Astrocyte (in vitro differentiated cells and primary cell): ENCODE measurements at places on chromosomes 5 and 9. TPM values are rescaled to one million over a fixed set of nuclear protein-coding genes. Genes with fewer than 3 reads are reported as not detected.

DNA sequence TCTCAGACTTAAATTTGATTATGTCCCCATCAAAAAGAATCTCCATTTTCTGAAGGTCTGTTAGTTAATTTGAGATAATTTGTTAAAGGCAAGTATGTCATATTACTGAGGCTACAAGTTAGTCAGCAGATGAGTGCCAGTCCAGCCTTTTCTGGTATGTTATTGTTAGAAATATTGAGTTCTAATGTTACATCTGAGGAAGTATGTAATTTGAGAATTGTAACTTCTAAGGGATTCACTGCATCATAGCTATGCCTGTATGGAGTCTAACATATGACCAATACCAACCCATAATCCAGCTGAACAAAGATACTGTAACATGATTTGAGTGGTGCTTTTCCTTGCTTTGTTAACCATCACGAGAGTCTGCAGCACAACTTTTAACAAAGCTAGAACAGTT, 13.9 kb downstream of the SLC23A1 start:
- H3K27ac ChIP-seq, result peak overlapping the region; percentile 32
- H3K27me3 ChIP-seq, result no peaks in the 10 kb centered on the region
- peaks cover 13% of the 10 kb centered on the region for H3K4me1 ChIP-seq
- no peak overlapping the region for H3K4me3 ChIP-seq
- H3K36me3 ChIP-seq, result peaks cover 21% of the 10 kb centered on the region

- no peak for DNase-seq
- H3K4me1 ChIP-seq, result no peaks in the 10 kb centered on the region
- H3K27ac ChIP-seq, result no peak overlapping the region
- no peaks in the 10 kb centered on the region for H3K36me3 ChIP-seq
- H3K4me3 ChIP-seq, result no peak overlapping the region
These were observed 23.5 kb downstream of the CPEB4 start for GRCh38 chr5:173911623-173912022.

DNA sequence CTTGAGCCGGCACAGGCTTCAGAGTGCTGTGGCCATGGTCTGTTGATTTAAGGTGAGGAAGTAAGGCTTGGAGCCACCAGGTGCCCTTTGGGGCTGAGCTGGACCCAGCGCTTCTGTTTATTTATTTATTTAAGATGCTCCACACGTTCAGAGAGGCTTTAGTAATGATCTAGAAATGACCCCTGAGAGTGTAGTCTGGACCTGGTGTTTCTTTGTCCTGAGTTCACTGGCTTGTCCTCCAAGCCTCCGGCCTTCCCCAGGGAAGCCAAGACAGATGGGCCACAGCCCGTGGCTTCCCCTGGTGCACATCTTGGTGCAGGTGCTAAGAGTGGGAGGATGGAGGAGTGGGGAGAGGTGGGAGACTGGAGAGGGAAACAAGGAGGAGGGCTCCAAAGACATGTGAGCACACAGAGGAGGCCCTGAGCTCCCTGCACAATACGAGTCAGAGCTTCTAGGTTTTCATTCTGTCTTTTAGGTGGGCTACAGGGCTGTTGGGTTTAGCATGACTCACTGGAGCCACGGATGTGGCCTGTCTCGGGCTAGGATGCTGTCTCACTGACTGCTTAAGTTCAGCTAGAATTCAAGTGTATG, 56.9 kb downstream of the AHRR start:
- H3K4me1 ChIP-seq, result peaks cover 38% of the 10 kb centered on the region
- H3K4me3 ChIP-seq, result no peak overlapping the region
- no peaks in the 10 kb centered on the region for H3K36me3 ChIP-seq
- H3K27me3 ChIP-seq, result no peaks in the 10 kb centered on the region
- DNase-seq, result peak; percentile 72

- H3K36me3 ChIP-seq, result no peaks in the 10 kb centered on the region
- peak overlapping the region; percentile 34 for H3K27ac ChIP-seq
- DNase-seq, result peak; percentile 41
- H3K4me1 ChIP-seq, result peaks cover 4% of the 10 kb centered on the region
- H3K27me3 ChIP-seq, result no peaks in the 10 kb centered on the region
- no peak overlapping the region for H3K4me3 ChIP-seq
These were observed 499.1 kb upstream of the MPDZ start for GRCh38 chr9:13778631-13779030.

- no peaks in the 10 kb centered on the region for H3K27me3 ChIP-seq
- H3K4me3 ChIP-seq, result no peak overlapping the region
- H3K27ac ChIP-seq, result no peak overlapping the region
- no peaks in the 10 kb centered on the region for H3K4me1 ChIP-seq
- peak; percentile 69 for DNase-seq
These were observed 30.2 kb downstream of the AFAP1L1 start for GRCh38 chr5:149301744-149302380.

- no peaks in the 10 kb centered on the region for H3K36me3 ChIP-seq
- H3K27me3 ChIP-seq, result no peaks in the 10 kb centered on the region
- no peak overlapping the region for H3K27ac ChIP-seq
- H3K4me1 ChIP-seq, result no peaks in the 10 kb centered on the region
- no peak overlapping the region for H3K4me3 ChIP-seq
These were observed 547.0 kb upstream of the COX7C start for GRCh38 chr5:86070719-86071118.

DNA sequence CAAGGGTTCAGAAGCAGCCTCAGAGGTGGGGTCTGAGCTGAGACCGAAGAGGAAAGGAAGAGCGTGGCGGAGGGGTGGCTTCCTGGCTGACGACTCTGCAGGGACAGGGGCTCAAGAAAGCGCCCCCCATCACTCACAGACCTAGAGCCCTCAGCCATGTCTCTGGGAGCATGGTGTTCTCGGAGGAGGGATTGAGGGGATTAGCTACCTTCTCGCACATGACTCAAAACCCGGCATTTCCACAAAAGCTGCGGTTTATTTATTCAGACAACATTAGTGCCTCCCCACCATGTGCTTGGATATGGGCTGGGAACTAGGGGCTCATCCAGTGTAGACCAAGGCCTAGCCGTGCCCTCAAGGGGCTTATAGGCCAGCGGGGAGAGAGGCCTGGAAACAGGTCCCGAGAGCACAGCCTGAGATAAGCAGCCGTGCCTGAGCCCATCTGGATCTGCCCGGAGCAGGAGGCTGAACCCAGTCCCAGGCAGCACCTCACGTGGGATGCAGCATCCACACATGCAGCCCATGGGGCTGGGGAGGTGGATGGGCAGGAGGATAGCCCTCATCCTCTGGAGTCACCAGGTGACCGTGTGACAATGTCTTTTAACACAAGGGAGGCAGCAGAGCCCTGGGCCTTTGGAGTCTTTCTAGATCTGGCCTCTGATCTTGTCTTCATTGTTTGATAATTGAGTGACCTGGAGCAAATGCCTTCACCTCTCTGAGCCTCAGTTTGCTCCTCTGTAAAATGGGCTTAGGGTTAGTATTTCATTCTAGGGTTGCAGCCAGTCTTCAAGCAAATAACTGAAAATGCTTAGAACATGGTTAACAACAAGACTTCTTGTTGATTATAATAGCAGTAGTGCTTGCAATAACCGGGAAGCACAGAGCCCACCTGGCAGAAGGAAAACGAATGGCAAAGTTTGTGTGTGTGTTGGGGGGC, 878 bp upstream of the HMCN2 start:
- no peak overlapping the region for H3K4me3 ChIP-seq
- DNase-seq, result no peak
- H3K27ac ChIP-seq, result no peak overlapping the region
- H3K36me3 ChIP-seq, result no peaks in the 10 kb centered on the region
- H3K27me3 ChIP-seq, result peaks cover 67% of the 10 kb centered on the region
- peaks cover 2% of the 10 kb centered on the region for H3K4me1 ChIP-seq

The ZNF608 gene
- total RNA-seq, result 57.3 and 61.5 TPM in 2 replicates

The PCDHGA6 gene
- 0.22 and 0.41 TPM in 2 replicates for total RNA-seq

DNA sequence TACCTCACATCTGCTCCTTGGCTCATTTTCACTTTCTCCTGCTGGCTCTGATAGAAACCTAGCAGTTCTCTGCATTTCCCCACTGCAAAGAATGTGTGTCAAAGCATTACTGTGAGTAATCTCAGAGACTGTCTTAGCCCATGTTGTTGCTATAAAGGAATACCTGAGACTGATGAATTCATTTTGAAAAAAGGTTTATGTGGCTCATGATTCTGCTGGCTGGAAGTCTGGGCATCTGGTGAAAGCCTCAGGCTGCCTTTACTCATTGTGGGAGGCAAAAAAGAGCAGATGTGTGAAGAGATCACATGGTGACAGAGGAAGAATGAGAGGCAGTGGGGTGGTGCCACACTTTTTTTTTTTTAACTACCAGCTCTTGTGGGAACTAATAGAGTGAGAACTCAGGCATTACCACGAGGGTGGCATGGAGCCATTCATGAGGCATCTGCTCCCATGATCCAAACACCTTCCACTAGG, 191.6 kb upstream of the CTNND2 start:
- peak; percentile 4 for DNase-seq
- H3K27me3 ChIP-seq, result no peaks in the 10 kb centered on the region
- no peak overlapping the region for H3K27ac ChIP-seq
- no peaks in the 10 kb centered on the region for H3K36me3 ChIP-seq
- H3K4me3 ChIP-seq, result no peak overlapping the region

- peaks cover 3% of the 10 kb centered on the region for H3K27me3 ChIP-seq
- DNase-seq, result no peak
- no peak overlapping the region for H3K27ac ChIP-seq
- no peaks in the 10 kb centered on the region for H3K36me3 ChIP-seq
These were observed 22.2 kb upstream of the CER1 start for GRCh38 chr9:14744768-14745167.

The LPAR1 gene
- total RNA-seq, result 11.5 and 12.7 TPM in 2 replicates

- H3K27me3 ChIP-seq, result no peaks in the 10 kb centered on the region
- no peaks in the 10 kb centered on the region for H3K36me3 ChIP-seq
- no peak for DNase-seq
- H3K4me1 ChIP-seq, result no peaks in the 10 kb centered on the region
- H3K27ac ChIP-seq, result no peak overlapping the region
These were observed 179.9 kb upstream of the SEMA6A start for GRCh38 chr5:116754556-116754955.

The FAM169A gene
- 9.1 and 11.9 TPM in 2 replicates for total RNA-seq

The SLC26A2 gene
- total RNA-seq, result 19.8 and 25.2 TPM in 2 replicates
